ENCODE measurements at places on chromosomes 2 and 18.

- no peak for DNase-seq
These were observed 173.9 kb downstream of the ANAPC1 start for GRCh38 chr2:111710085-111710484.

- no peak for DNase-seq
These were observed 72.5 kb downstream of the ARL6IP6 start for GRCh38 chr2:152790883-152791282.

GRCh38 chr18:78528411-78529258, 451.0 kb upstream of the SALL3 start:
- DNase-seq, result no peak

DNA sequence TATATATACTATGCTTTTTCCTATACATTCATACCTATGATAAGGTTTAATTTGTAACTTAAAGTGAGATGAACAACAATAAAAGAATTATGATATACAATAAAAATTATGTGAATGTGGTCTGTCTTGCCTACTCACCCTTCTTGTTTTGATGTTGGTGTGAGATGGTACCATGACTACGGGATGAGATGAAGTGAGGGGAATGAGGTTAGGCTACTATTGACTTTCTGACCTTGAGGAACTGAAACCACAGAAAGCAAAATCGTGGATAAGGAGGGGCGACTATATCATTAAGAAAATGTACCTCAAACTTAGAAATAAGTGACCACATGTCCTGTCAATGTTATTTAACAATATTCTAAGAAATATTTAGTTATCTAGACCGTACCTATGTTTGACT, 103.9 kb upstream of the PPP1CB start:
- no peak for DNase-seq

- DNase-seq, result no peak
These were observed 257.7 kb downstream of the TDRD15 start for GRCh38 chr2:21381421-21381820.

Data from CD4-positive, alpha-beta T cell treated with Interleukin-10 for 1 hour (primary cell).